ENCODE measurements at places on chromosomes 7 and 10. TPM values are rescaled to one million over a fixed set of nuclear protein-coding genes. Genes with fewer than 3 reads are reported as not detected.

Gene PON1
- 0.49 TPM for polyA plus RNA-seq

Gene ELFN1
- polyA plus RNA-seq = 13.4 TPM

Gene EVX1
- polyA plus RNA-seq = not detected

GRCh38 chr7:41029072-41029499 lies 673.8 kb downstream of the INHBA start:
- DNase-seq = no peak

- DNase-seq = peak; percentile 78
Measured at GRCh38 chr7:139645572-139646523, 122.4 kb downstream of the CLEC2L start.

- no peak for DNase-seq
Measured at GRCh38 chr7:117863618-117864017, 9.6 kb downstream of the CTTNBP2 start.

Data from right renal pelvis (tissue), 4 donors.